ENCODE measurements at places on chromosomes 2 and 18.

DNA sequence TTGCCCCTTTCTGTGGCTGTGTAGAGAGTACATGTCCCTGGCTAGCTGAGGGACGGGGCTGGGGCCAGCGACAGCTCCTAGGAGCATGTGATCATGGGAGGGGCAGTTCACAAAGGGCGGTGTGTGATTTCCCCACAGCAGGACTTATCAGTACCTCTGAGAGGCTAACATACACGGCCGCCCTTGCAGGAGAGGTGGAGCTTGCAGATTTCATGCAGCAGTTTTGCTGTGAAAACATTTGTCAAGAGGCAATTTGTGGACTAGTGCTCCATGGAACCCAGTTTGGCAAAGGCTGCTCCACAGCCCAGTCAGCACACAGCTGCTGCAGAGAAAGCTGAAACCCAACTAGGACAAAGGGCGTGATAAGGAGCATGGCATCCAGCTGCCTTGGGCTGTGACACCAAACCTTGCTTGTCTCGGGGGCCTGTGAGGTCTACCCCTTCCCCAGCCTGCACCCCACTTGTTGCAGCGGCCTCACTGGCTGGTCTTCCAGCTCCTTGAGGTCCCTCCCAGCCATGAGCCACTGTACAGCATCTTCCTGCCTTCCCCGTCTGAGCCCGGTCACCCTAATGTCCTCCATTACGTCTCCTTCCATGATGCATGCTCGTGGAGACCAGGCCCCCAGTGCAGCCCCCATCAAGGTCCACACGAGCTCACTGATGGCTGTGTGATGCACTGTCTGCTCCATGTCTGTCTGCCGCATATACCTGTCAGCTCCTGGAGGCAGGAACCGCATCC, 121.4 kb upstream of the HDAC4 start:
- DNase-seq: no peak

DNA sequence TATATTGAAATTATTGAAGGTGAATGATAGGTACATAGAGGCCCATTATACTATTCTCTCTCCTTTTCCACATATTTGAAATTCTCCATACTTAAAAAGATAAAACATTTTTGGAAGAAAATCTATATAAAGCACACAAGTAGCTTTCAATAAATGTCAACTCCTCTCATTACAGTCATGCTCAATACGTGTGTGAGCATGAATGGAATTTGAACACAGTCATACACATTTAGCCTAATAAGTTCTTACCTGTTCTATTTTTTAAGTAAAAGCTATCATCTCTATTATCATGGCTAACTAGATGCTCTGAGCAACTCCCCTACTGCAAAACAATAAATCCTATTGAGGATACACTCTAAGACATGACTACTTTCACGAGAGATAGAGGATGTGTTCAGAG, 41.9 kb upstream of the SPATS2L start:
- no peak for DNase-seq

DNA sequence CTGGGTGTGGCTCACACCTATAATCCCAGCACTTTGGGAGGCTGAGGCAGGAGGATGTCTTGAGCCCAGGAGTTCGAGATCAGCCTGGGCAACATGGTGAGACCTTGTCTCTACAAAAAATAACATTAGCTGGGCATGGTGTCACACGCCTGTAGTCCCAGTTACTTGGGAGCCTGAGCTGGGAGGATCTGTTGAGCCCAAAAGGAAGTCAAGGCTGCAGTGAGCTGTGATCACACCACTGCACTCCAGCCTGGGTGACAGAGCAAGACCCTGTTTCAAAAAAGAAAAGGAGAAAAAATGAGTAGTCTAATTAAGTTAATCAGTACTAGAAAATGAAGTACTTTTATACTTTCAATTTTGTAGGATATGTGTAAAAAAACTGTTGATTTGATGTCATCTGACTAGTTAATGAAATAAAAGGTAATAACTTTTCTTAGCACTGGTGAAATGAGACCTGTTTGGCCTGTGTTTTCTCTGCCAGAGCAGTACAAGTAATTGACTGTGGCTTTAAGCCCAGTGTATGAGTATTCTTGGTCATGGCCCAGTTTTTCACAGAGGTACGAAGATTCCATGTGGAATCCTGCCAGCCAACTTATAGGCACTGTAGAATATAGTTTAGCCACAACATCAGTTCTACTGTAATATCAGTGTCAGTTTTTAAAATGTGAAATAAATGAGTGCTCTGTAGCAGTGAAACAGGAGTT, 35.8 kb downstream of the MFSD6 start:
- no peak for DNase-seq

DNA sequence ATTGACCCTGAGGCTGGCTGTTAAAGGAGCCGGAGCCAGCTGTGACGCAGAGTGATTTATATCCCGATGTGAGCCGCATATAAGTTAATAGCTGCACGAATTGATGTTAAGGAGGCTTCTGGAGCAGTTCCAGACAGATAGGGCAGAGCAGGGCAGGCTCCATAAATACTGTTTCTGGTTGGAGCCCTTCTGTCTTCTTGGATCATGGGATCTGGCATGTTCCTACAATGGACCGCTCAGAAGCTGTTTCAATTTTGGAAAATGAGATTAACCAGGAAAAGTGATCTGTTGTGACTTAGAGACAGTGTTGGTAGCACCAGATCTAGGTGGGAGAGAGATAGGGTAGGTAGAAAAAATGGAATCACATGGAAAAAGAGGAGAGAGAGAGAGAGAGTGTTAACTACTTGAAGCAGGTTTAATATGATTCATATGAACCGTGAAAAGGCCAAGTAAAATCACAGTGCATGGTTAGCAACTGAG, 4.8 kb upstream of the IGFBP5 start:
- DNase-seq: no peak

DNA sequence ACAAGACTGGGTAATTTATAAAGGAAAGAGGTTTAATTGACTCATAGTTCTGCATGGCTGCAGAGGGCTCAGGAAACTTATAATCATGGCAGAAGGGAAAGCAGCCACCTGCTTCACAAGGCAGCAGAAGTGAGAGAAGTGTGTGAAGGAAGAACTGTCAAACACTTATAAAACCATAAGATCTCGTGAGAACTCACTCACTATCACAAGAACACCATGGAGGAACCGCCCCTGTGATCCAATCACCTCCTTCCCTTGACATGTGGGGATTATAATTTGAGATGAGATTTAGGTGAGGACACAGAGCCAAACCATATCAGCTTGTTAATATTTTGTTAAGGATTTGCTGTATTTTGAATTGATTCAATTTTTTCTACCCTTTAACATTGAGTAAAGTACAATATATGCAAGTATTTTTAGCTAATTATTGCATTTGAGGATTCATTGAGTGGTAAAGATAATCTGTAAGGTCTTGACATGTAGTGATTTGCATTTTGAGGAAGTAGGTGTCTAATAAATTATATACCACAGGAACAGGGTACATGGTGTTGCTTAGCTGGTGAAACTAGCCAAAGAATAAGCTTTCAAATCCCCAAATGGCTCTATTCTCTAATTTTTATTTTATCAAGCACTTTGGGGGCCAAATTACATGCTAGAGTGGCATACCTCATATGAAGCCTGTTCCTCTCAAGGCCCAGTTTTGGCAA, 3.9 kb upstream of the C2orf69 start:
- no peak for DNase-seq

DNA sequence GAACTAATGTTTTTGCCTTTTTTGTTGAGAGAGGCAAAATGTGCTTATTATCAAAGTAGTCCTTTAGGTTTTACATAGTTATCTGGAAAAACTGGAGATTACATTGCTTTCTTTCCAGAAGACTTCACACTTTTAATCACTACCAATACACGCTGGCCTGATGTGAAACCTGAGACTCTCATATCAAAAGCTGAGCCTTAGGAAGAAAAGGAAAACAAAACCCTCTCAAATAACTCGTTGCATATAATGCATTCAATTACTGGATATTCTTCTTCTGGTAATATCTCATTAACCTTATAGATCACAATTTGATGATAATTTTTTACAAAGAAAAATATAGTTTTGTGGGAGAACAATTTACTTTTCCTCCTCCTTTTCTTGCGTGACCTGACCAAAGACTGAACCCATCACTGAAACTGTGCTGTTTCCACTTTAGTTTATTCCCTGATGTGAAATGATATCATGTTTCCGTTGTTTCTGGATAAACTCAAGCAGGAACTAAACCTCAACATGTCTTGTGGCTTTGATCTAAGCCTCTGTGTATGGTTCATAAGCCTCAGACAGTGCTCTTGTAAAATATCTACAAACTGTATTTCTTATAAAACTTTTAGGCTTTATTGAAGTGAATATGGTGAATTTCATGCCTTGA, 332.4 kb downstream of the GULP1 start:
- DNase-seq: no peak

DNA sequence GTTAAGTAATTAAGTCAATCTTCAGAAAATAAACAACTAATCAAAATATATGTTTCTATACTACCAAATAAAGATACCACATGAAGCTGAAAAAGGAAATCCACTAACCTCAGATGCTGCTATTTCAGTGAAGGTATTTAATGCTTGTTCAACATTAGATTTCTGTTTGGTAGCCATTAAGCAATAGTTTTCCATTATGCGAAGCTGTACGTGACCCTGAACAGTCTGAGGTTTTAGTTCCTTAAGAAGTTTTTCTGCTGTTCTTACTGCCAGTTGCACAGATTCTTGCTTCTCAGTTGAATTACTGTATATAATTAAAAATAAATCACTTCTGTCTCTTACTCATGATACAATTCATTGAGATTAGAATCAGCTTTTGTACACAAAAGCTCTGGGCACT, 65.4 kb downstream of the TTC21B start:
- no peak for DNase-seq

GRCh38 chr2:238128534-238129001, 9.9 kb upstream of the KLHL30 start:
- no peak for DNase-seq

GRCh38 chr2:179622635-179623300, 238.6 kb downstream of the ZNF385B start:
- DNase-seq: no peak

DNA sequence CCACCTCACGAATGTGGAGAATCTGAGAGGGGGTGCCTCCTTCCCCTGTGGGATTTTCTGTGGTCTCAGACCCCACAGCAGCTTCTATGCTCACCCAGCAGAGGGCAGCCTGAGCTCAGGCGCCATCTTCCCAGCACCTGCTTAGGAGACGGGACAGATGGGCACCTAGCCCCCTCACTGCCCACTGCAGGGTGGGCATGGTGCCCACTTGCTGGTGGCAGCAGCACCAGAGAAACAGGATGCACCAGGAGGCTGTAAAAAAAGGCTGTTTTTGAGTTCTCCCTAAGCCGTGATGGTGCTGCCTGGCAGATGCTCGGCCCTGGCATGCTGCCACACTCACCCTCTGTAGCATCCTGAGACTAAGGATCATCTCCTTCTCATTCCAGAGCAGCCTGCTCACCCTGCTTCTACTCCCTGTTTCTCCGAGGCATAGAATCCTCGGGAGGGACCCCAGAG, 19.1 kb upstream of the SLC20A1 start:
- peak; percentile 40 for DNase-seq

DNA sequence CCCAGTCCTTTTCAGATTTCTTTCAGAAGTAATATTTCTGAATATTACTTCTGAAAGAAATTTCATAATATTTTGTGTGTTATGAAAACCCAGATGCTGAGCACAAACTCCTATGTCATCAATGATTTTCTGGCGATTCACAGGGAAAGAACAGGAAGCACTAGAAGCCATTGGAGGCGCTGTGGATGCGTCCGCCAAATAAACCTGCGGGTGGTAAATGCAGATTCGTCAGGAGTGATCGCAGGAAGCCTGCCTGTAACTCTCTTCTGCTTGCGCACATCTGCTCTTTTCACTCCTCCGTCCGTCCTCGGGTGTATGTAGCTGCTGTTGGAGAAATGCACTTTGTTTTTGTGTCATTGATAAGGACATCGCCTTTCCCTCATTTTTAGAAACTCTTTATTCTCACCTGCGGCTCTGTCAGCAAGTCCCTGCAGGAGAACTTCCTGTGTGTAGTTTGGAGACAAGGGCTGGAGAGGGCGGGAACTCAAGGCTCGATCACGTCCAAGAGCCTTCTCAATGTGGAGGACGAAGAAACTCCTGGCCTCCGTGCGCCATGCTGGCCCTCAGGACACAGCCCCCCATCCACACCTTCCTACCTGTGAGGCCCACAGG, 483.8 kb downstream of the GALR1 start:
- DNase-seq: no peak

- DNase-seq: no peak
Measured at GRCh38 chr2:89851583-89851905, 1160.1 kb downstream of the RPIA start.

- DNase-seq: no peak
Measured at GRCh38 chr2:61707984-61708852, 145.6 kb downstream of the FAM161A start.

DNA sequence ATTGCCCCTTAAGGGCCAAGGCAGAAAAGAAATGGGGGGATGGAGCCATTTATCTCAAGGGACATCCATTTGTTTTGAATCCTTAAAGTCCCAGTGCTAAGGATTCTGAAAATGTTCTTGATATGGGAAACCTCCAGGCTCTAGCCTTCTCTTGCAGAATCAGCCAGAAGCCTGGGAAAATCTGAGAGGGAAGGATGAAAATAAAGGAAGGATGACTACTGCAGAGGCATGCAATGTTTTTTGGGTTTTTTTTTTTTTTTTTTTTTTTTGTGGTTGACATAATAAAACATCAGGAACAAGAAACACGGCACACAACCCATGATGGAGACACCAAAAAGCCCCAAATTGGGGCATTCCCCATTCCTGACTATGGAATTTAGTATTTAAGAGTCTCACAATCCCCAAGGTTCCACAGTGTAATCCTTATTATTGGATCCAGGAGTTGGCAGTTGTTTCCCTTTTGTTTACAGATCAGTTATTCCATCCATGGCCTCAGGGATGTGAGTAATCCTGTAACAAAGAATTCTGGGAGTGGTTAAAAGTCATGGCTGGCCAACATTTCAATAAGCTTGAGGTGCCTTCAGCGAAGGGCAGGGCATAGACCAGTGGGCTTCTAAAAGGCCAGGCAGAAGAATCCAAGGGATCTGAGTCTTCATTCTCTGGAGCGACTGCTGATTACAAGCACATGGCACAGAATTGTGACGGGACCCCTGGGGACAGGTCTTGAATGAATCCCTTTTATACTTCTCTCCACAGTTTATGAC, 337.5 kb downstream of the GULP1 start:
- DNase-seq: no peak

DNA sequence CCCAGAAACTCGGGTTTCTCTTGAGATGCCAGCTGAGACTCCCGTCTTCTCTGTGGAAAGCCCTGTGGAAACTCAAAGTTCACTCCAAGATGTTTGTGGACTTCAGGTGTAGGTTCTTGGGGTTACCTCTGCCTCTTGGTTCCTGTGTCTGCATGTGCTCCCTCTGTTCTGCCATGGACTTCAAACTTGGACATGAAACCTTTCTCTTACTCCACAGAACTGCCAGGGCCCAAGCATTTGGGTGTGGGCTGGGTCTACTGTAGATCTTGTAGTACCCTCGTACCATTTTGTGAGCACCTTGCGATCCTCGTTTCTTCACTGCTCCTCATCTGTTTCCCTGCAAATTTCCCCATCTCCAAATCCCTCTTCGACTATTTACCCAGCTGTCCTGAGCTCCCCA, 175.5 kb downstream of the HAUS1 start:
- no peak for DNase-seq

GRCh38 chr2:238445409-238446190, 18.9 kb downstream of the ASB1 start:
- no peak for DNase-seq

All from stimulated activated CD4-positive, alpha-beta T cell treated with anti-CD3 and anti-CD28 coated beads, Interleukin-1b, Interleukin-23, amount 100 ng/mL, for 24 hours (primary cell).